ENCODE measurements at places on chromosomes 3 and 15.

GRCh38 chr3:9809239-9809614 lies 835 bp upstream of the TTLL3 start:
- no peak for DNase-seq

GRCh38 chr3:126466886-126467610 lies 8.6 kb downstream of the ZXDC start:
- no peak for DNase-seq

GRCh38 chr3:88991496-88991895 lies 115.9 kb upstream of the EPHA3 start:
- no peak for DNase-seq

DNA sequence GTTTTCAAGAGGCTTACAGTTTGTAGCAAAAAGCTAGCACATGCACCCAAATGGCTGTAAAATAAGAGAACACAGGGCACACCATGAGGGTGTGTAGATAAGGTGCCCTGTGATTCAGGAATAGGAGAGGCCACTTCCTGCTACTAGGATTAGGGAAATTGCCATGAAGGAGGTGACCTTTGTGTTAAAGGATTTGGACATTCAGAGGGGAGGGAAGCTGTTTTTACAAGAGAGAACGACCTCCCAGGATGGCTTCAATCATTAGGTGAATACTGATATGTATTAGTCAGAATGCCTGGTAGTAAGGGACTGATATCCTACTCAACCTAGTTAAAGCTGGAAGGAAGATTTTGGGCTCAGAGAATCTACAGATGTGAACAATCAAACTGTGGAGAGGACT lies 35.7 kb upstream of the ABHD17C start:
- DNase-seq, result no peak

Measured in pancreas (tissue), 10 donors.